ENCODE measurements at places on chromosomes 13 and 19.

GRCh38 chr13:97499181-97499580 lies 65.2 kb downstream of the RAP2A start:
- DNase-seq, result no peak

DNA sequence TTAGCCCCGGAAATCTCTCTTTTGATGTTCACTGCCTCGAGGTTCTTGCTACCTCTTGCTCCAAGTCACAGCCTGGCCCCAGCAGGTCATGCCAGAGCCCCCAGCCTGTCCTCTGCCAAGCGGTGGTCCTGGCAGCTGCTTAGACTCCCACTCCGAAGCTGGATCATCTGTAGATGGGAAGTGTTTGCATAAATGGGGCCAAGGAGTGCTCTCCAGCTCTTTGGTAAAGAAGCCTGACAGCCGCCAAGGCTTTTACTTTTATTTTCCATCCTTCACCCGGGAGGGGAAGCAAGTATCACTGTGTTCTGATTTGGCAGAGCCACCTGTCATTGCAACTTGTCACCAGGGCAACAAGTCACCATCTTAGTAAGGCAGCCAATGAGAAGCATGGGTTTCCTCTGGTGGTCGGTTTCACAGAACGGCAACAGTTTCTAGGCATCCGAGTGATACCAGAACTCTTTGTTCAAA lies 10.6 kb upstream of the RETN start:
- DNase-seq, result no peak

DNA sequence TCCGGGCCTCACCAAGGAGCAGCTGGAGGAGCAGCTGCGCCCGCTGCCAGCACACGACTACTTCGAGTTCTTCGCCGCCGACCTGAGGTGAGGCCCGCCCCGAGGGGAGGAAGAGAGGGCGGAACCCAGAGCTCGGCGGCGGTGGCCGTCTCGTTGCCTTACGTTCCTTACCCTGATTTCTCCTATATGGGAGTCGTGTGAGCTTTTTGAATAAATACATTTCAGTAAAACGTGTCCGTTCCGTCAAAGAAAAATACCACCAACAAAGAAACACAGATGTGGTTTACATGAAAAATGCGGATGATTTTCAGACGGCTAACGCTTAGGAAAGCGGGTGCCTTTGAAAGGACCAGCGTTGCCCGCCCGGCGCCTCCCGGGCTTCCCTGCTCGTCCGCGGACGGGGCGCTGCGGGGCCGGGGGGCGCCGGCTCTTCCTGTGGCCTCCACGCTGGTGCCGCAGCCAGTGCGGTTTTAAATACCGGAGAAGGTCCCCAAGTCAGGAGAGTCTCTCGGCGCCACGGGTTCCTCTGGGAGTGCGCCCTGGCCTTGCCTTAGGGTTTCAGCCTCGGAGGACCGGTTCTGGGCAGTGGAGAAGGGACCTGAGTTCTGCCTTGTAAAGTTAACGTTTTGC lies 755 bp downstream of the UPF3A start:
- DNase-seq, result no peak

- no peak for DNase-seq
These were observed 244.8 kb downstream of the PCDH20 start for GRCh38 chr13:61170856-61171255.

DNA sequence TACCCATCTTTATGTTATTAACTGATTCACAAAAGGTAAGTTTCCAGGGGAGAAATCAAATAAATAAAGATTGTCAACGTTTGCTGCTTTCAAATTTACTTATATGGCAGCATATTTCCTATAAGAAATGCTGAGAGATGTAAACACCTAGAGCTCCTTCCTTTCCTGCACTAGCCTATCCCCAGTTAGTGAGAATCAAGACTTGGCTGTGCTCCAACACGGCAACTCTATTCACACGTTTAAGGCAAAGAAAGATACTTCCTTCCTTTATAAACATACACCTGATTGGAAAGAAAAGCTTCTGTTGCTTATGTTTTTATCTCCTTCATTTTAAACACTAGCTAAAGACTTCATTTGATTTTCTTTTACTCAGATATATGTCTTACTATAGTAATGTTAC lies 107.0 kb downstream of the PCDH9 start:
- DNase-seq, result no peak

DNA sequence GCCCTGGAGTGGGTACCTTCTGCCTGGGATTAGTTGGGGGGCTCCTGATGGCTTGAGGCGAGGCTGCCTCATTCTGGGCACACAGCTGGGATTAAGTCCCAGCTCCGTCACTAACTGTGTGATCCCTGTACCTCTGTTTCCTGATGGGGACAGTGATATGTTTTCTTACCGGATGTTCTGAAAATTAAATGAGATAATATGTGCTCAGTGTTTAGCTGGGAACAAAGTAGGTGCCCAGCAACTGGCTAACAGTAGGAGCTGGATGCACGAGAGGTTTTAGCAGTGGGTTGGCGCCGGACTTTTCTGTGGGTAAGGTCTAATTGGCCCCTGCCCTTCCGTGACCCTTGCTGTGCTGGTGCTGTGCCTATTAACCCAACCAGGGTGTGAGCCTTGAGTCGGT lies 203.4 kb downstream of the URI1 start:
- DNase-seq, result no peak

DNA sequence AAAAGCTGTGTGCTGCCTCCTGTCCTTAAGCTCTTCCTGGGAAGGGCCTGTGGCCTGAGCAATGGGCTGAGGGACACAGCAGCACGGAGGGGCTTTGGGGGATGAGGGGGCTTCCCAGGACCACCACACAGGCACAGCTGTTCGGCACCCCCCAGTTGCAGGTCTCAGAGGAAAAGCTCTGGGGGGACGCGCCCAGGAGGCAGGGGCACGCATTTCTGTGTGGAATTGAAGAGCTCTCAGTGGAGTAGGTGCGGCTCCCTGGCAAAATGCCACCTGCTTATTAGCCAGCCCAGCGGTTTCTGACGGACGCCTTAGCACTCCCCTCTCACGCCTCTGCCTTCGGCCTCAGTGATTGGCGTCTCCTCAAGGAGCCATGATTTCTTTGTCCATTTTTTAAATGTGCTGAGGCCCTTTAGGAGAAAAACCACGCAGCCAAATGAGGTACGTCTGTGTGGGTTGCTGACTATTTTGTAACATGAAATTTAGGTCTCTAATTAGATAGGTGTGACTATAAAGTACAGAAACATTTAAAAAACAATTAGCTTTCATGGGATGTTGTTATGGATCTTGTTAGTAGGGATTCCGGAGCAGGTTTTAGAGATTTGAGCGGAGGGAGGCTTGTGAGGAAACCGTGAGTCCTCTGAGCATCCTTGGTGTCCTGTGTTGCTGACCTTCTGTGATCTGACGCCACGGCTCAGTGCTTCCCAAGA lies 4.0 kb downstream of the MCF2L start:
- DNase-seq, result no peak

DNA sequence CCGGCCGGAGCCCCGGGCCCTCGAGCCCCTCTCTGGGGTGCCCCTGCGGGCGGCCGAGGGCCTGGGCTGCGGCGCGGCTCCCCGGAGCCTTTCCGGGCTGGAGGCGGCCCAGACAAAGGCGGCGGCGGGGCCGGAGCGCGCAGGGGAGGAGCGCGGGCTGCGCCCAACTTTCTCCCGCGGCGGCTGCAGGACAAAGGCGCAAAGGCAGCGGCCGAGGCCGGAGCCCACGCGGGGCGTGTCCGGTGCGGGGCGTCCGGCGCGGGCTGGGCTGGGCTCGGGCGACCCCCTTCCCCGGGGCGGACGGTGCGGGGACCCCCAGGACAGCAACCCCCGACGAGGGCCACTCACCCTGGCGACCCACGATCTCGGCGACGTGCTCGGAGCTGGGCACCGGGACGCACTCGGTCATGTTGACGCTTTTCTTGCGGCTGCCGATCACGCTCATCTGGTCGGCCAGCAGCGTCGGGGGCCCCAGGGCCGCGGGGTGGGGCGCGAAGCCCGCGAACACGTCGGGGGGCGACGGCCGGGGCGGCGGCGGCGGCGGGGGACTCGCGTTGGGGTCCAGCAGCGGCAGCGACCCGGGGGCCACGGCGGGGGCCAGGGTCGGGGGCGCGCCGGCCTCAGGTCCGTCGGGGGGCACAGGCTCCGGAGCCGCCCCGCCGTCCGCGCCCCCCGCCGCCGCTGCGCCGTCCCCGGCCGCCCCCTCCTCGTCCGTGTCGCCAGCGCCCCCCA lies 843 bp downstream of the MEX3D start:
- no peak for DNase-seq

DNA sequence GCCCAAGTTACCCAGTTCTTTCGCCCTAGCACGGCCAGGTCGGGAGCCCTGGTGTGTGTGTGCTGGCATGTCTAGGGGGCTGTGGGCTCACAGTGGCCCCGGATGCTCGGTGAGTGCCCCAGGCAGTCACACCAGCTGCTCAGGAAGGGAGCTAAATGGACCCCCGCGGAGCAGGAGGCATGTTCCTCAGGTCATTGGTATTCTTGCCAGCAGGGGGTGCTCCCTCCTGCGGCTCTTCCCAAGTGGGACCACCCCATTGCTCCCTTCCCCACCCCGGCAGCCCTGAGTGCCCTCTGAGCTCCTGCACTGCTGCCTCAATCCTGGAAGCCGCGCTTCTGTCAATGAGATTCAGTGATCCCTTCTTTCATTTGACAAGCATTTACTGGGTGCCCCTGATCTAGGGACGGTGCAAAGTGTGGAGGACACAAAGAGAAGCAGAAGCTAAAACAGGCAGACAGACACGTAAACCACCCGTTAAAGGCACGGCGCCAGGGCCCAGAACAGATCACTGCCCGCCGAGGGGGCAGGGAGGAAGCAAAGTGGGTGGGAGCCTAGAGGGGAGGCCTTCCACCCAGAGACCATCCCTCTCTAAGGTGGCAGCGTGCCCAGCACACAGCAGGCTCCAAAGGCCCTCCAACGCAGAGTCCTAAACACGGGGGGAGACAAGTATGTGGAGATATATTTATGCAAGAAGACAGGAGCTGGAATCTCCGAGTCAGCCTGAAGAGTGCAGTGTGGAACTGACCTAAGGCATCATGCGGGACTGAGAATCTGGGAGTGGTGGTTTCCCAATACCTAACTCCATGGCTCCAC lies 5.2 kb upstream of the ADPRHL1 start:
- DNase-seq, result no peak

DNA sequence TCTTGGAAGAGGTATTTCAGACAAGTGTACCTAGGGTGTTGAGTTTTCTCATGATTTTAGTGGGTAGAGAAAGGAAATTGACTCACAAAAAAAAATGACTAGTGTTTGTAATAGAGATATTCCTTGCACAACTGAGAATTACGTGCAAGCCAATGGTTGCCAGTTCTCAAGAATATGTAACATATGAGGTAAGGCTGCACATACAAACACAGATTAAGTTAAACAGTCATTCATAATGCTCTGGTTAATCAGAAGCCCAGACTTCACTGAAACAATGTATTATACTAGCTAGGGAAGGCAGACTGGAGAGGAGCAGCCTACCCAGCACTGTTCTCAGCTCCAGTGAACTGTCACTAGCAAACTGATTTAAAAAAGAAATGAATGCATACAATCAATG lies 418.3 kb downstream of the DIAPH3 start:
- DNase-seq, result no peak

DNA sequence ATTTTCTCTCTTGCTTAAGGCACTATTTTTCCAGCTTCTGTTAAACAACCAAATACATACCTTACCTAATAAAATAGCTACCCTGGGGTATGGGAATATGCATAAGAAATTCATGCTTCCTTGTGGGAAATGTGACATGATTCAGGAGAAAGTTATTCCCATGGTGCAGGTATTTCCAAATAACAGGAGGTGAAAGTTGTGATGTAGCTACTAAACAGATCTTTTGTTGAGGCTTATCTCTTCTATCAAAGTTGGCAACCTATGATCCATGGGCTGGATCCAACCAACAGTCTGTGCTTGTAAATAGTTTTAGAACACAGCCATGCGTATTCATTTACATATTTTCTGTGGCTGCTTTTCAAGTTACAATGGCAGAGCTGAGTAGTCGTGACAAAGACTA lies 177.8 kb upstream of the NBEA start:
- DNase-seq, result no peak

- DNase-seq, result no peak
These were observed 1.8 kb downstream of the FGF14 start for GRCh38 chr13:102399791-102400674.

DNA sequence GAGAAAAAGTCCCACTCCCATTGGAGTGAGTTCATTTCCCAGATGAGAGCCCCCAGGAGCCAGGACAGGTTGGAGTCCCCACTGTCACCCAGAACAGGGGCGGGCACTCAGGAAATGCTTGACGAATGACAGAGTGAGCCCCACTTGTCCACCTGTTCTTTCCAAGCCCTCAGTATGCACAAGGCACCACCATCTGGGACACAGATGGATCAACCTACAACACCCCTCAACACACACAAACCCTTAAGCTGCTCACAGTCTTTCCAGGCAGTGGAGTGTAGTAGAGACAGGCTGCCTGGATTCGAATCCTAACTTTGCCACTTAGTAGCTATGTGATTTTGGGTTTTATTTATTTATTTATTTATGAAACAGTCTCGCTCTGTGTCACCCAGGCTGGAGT lies 8.0 kb downstream of the ARHGEF1 start:
- DNase-seq, result no peak

- DNase-seq, result no peak
These were observed 5.2 kb downstream of the IRF3 start for GRCh38 chr19:49660338-49660961.

GRCh38 chr19:7992575-7992974 lies 12.9 kb downstream of the ELAVL1 start:
- DNase-seq, result no peak

DNA sequence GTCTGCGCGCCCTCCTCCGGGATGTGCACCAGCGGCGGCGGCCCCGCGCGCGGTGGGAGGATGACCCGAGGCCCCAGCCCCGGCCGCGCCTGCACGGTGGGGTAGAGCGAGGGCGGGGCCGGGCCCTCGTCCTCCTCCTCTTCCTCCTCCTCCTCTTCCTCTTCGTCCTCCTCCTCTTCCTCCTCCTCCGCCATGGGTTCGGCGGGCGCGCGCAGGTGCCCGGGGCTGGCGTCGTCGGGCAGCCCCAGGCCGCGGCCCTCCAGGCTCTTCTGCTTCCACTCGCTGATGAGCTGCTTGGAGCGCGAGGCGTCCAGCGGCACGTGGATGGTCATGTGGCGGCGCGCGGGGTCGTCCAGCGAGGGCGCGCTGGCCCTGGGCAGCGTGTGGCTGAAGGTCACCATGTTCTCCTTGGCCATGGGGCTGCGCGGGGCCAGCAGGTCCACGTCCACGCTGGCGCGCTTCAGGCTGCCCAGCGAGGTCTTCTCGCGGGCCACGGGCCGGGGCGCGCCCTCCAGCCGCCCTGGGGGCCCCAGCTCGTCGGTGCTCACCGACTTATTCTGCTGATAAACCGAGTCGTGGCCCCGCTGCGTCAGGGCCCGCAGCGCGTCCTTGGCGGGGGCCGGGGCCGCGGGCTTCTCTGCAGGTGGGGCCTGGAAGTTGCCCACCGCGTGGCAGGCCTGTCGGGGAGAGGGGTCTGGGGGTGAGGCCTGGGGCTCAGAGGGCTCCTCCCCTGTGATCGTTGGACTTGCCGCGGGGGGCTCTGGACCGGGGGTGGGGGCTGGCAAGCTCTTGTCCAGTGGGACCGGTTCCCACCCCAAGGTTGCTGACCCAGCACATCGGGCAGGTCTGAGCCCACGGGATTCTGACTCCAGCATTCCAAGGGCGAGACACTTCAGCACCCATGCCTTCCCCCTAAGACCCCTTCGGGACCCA lies 8.3 kb downstream of the PLPPR3 start:
- no peak for DNase-seq

GRCh38 chr13:79108914-79109643 lies 297.0 kb downstream of the RBM26 start:
- no peak for DNase-seq

All from activated CD4-positive, CD25-positive, alpha-beta regulatory T cell treated with anti-CD3 and anti-CD28 coated beads, Interleukin-2, amount 50 U/mL, for 16 hours (primary cell).